Ecto neural progenitor cell (in vitro differentiated cells): ENCODE measurements at places on chromosomes 16 and 17.

GRCh38 chr17:59702304-59702703, 4.9 kb downstream of the PTRH2 start:
- DNase-seq = no peak

GRCh38 chr16:1731603-1732002, 25.6 kb downstream of the MAPK8IP3 start:
- DNase-seq = no peak

- no peak for DNase-seq
Measured at GRCh38 chr17:77790143-77790829, 168.2 kb upstream of the TNRC6C start.

DNA sequence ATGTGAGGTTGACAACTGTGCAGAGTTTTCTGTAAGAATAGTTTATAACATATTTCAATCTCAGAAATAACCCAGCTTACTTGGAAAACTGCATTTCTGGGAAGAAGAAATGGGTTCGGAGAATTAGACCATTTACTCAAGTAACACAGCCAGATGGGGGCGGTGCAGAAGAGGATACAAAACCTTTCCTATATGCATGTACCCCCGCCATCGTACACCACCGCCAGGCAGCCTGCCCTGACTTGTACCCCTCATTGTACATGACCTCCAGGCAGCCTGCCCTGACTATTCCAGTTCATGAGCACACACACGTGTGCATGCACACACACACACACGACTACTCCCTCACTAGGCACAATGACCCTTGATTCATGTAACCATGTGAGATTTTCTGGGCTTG, 154.0 kb downstream of the C16orf78 start:
- DNase-seq = no peak

DNA sequence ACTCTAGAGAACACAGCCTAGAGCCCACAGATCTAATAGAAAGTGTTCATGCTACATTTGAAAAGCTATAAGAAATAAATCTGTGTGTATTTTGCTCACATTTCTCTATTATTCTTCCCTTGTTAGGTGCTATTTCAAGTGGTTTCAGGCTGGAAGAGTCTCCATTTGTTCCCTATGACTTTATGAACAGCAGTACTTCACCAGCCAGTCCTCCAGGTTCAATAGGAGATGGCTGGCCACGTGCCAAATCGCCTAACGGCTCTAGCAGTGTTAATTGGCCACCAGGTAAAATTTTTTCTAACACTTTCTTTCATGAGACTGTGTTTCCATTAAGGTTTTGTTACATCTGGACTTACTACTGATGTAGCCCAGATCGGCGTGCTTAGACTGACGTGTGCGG, 30.7 kb upstream of the SLC5A11 start:
- DNase-seq = no peak

- no peak for DNase-seq
Measured at GRCh38 chr16:61834082-61834481, 202.2 kb downstream of the CDH8 start.

GRCh38 chr16:68608330-68608729, 36.8 kb upstream of the CDH3 start:
- no peak for DNase-seq

GRCh38 chr16:69309316-69309715, 1.8 kb upstream of the VPS4A start:
- DNase-seq = no peak

DNA sequence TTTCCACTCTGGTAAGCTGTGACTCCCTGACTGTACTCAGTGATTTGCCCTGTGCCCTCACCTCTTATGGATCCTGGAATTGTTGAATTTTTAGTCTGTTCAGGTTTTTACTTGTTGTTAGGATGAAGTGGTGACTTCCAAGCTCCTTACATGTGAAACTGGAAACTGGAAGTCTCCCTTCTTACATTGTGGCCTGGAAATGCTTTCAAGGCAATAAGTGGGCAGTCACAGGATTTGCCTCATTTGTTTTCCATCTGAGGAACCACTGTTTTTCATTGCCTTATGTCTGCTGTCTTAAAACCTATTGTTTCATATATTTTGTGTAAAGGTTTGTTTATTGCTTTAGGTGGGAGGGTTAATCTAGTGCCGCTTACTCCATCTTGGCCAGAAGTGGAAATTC, 155.8 kb downstream of the CYB561 start:
- DNase-seq = no peak

DNA sequence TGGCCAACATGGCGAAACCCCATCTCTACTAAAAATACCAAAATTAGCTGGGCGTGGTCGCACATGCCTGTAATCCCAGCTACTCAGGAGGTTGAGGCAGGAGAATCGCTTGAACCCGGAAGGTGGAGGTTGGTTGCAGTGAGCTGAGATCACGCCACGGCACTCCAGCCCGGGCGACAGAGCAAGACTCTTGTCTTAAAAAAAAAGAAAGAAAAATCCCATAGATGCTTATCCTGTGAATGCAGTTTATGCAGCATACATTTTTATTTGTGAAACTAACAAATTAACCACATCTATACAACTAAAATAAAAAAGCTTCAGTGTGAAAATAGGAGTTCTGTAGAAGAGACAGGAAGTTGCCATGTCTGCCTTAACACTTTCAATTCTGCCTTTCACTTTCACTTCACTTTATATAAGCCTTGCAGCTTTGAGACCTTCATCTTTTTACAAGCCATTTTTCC, 7.1 kb downstream of the IGSF6 start:
- no peak for DNase-seq

- DNase-seq = no peak
Measured at GRCh38 chr16:17374668-17375255, 96.0 kb downstream of the XYLT1 start.
